ENCODE measurements at places on chromosomes 7 and 10. TPM values are rescaled to one million over a fixed set of nuclear protein-coding genes. Genes with fewer than 3 reads are reported as not detected.

Gene OR6B1
- total RNA-seq: not detected

Gene PPA1
- 231 TPM for total RNA-seq

Gene XRCC2
- 3.5 TPM for total RNA-seq

Gene IGF2BP3
- 2.0 TPM for total RNA-seq

Gene EPHA1
- total RNA-seq: 11.6 TPM

Gene ZPBP
- total RNA-seq: not detected

Gene PANK1
- total RNA-seq: 12.8 TPM

Gene CALML3
- not detected for total RNA-seq

Gene ZFAND2A
- total RNA-seq: 28.9 TPM

Gene AKR1D1
- total RNA-seq: not detected

Gene NODAL
- total RNA-seq: not detected

Gene SPDYE2B
- total RNA-seq: not detected

Gene RAB19
- 1.6 TPM for total RNA-seq

Gene IL15RA
- total RNA-seq: 46.2 TPM

Gene SUGCT
- total RNA-seq: 2.0 TPM

GRCh38 chr7:5425507-5426225 lies 2.0 kb upstream of the TNRC18 start:
- DNase-seq: peak; percentile 89

DNA sequence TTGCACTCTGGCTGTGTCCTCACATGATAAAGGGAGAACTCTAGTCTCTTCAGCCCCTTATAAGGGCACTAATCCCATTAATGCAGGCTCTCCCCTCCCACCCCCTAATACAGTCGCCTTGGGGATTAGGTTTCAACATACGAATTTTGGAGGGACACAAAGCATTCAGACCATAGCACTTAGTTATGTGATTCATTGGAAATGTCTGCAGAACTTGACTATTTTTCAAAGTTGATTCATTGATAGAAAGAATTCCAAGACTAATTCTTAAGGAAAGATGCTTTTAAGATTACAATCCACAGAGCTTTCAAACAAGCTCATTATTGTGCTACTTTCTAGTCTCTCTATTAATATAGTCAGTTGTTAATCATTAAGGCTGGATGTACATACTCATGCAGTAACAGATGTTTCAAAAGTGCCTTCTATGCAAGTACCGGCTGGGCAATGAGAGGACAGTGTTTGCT lies 85.3 kb upstream of the RPA3 start:
- no peak for DNase-seq

- no peak for DNase-seq
Observed at GRCh38 chr7:44279286-44279685, 46.1 kb downstream of the CAMK2B start.

DNA sequence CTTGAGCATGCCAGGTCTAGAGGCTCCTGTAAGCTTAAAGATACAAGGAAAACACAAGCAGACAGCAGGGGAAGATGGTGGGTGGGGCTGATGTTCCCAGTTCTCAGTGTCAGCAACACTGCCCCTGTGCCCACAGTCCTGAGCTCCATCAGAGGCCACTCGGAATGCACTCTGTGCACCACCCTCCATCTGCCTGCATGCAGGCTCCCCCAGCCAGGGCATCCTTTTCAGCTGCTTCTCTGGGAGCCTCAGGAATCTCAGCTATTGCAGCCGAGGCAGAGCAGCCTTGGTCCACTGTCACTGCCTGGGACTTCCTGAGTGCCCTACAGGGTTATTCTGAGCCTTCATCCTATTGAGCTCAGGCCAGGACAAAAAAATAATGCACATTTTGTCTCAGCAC lies 22.2 kb downstream of the LBX1 start:
- no peak for DNase-seq

- no peak for DNase-seq
Observed at GRCh38 chr7:31497516-31497915, 16.4 kb upstream of the ITPRID1 start.

DNA sequence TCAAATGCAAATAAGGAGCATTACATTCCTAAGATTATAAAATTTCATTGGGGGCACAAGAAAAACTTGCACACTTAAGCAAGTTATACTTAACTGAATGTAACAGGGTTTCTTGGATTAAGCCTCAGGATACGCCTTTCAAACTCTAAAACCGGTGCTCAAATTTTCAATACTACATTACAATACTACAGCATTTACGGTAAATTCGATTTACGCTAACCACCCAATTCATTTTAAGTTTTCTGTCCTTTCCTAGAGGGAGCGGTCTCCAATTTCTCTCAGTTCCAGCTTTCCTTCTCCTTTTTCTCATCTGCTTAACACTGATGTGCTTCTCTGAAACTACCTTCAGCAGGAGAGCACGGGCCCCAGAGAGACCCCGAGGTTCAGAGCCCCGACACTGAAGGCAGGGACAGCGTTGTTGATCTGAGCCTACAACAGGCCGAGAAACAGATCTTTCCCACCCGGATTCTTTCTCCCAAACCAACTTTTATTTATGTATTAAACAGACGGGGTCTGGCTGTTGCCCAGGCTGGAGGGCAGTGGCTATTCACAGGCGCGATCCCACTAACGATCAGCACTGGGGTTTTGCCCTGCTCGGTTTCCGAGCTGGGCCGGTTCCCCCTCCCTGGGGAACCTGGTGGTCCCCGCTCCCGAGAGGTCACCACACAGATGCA lies 798 bp downstream of the ZNF425 start:
- no peak for DNase-seq

- no peak for DNase-seq
Observed at GRCh38 chr7:41156268-41156667, 546.6 kb downstream of the INHBA start.

- no peak for DNase-seq
Observed at GRCh38 chr7:90250601-90251303, 5.8 kb downstream of the CFAP69 start.

- DNase-seq: no peak
Observed at GRCh38 chr7:26729150-26729775, 135.1 kb downstream of the SKAP2 start.

- no peak for DNase-seq
Observed at GRCh38 chr10:91420868-91421267, 10.7 kb downstream of the HECTD2 start.

GRCh38 chr7:74288034-74288881 lies 949 bp upstream of the CLIP2 start:
- DNase-seq: no peak

DNA sequence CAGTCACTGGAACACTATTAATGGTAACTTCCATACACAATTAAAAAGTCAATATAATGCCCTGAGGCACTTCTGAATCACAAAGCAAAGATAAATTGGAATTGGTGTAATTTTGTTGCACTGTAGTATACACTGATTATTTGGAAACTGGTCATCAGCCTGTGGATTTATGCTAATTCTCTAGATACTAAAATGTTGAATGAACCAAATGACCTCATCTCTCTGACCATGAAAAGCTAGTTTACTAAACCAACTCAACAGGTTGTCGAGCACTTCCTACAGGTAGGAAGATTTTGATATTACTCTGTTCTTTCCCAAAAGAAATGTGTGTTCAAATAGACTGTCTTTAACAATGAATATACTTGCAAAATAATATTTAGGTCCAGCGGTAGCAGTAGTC lies 5.3 kb downstream of the NRP1 start:
- DNase-seq: no peak

DNA sequence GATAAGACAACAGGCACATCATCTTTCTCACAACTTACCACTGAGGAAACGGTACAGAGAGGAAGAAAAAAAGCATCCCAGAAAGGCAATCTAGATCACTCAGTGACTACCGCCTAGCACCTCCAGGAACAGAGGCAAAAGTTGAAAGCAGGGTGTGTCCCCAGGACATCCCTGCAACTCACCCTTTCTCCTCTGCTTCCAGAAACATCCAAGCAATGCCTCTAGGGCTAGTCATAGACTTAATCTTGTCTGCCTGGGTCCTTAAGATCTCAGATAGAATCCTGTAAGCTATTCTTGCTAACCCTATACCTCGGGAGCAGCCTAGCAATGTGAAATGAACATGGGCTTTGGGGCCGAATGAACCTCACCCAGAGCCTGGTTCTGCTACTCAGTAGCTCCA lies 18.8 kb upstream of the PDCD4 start:
- no peak for DNase-seq

- DNase-seq: no peak
Observed at GRCh38 chr10:82538272-82538671, 663.3 kb downstream of the NRG3 start.

- no peak for DNase-seq
Observed at GRCh38 chr7:112331492-112331891, 118.8 kb upstream of the IFRD1 start.

GRCh38 chr10:62047960-62048383 lies 146.5 kb downstream of the ARID5B start:
- no peak for DNase-seq

GRCh38 chr10:71368643-71369042 lies 28.1 kb upstream of the CDH23 start:
- DNase-seq: no peak

DNA sequence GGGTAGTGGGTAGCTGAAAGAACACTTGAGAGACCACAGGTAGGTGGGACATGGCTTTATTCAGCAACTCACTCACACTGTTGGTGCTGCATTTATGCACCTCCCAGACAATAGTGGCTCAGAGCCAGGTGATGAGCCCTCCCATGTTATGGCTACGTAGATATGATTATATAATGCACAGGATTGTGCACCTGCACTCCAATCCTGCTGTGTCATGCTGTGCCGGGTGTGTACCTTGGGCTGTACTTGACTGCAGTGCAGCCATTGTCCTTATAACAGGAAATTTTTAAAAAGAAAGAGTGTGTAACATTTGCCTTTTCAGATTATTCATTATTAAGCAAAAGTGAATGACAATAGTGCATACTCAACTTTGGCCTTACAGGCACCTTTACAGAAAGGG lies 366.1 kb upstream of the BMPER start:
- DNase-seq: no peak

GRCh38 chr10:130407052-130407451 lies 270.9 kb downstream of the GLRX3 start:
- no peak for DNase-seq

GRCh38 chr7:18796216-18796615 lies 300.7 kb downstream of the HDAC9 start:
- no peak for DNase-seq

DNA sequence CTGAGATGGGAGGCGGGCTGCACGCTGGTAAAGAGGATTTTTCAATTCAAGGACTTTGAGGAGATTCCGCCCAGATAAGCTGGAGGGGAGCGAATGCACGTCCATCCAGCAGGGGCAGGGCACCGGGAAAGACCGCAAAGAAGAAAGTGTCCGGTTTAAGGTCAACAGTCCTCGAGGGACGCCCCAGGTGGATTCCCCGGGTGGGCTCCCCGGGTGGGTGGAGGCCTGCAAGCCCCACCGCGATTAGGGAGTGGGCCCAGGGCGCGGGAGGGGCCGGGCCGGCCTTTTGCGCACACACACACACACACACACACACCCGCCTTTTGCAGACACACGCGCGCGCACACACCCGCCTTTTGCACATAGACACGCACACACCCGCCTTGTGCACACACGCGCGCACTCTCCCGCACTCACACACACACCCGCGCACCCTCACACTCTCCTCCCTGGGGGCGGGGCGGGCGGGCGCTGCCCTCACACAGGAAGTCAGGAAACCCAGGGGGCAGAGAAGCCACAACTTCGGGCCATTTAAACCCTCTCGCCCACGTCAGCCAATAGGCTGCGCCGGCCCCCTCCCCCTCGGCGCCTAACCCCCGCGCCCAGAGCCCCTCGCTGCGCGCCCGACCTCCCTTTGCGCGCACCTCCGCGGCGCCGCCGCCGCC lies 615 bp downstream of the ARHGAP12 start:
- DNase-seq: peak; percentile 56

GRCh38 chr10:80289451-80290287 lies at the start of gene MAT1A:
Gene MAT1A (minus strand): TSS chr10:80289658. CDS start chr10:80289423, 235 bp downstream.
- DNase-seq: no peak

GRCh38 chr7:17832242-17832641 lies 108.1 kb downstream of the SNX13 start:
- no peak for DNase-seq

DNA sequence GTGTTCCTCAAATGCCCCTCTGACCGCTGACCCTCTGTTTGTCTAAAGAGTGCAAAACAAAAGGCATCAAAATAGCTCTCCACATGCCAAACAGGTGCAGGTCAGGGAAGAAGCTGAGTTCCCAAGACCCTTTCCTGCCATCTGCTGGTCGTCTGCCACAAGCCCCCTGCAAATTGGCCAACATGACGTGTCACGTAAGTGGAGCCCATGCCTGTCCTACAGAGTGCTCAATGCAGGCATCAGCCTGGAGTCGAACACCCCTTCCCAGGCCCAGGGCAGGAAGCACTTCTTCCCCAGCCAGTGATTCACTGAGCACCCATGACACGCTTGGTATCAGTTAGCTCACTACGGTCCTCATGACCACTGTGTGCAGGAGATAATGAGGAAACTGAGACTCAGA lies 14.1 kb downstream of the TMEM72 start:
- no peak for DNase-seq

DNA sequence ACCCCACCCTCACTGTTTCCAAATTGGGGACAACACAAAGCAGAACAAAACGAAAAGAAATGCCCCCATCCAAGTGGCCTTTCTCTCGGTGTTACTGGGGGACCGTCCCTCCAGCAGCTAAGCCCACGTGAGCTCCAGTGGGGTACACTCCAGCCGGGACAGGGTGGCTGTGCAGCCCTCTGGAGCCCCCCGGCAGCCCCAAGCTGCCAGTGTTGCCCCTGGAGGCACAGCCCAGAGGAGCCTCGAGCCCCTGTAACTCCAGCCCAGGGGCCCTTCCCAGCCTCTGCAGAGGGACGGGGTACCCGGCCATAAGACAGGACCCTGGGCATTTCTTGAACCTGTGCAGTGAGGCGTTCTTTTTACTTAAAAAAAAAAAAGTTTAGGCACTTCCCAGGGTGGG lies 124.5 kb upstream of the KCTD7 start:
- no peak for DNase-seq
